ENCODE measurements at places on chromosomes 2 and 18.

DNA sequence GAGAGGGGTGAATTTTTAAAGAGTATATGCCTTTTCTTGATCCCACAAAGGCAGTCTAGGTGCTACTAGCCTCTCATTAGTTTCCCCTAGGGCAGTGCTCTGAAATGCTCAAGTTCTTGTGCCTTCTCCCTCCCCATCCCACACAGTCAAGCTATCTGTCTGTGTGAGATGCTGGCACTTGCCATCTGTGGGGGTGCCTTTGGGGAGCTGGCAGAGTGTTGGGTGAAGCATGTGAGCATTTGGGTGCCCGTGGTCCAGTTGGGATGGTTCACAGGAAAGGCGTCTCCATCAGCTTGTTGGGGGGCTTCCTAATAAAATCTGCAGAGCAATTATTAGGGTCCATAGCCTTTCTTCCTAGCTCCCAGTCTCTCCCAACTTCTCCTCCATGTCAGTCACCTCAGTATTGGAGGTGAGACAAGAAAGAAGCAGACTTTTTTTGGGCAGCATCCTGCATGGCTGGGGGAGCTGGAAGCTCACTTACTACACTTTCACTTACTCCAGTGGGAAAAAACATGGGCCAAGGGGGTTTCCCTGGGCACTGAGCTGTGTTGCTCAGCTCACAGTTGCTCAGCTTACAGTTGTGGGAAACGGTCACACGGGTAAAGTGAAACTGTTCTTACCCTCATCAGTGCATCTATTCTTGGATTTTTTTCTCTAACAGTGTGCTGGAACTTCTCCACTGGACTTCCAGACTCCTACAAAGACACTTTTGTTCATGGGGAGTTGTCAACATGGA lies 29.3 kb downstream of the COLEC11 start:
- no peak for DNase-seq

DNA sequence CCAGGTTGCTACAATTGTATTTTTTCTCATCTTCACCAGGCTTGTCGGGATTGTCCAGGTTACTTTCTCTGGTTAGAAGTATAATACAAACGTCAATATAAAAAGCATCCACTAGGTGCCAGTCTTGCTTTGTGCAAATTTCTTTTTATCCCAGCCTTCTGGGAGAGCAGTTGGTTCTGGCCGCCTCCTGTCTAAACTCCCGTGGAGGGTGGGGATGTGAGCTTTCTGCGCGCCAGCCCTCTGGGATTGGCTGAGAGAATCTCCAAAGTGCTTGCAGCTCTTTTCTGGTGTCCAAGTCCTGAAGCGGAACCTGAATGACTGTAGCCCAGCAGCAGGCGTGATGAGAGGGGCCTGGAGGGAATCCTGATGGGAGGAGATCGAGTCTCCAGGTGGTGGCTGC lies 22.4 kb upstream of the TOGARAM2 start:
- DNase-seq: peak; percentile 62

DNA sequence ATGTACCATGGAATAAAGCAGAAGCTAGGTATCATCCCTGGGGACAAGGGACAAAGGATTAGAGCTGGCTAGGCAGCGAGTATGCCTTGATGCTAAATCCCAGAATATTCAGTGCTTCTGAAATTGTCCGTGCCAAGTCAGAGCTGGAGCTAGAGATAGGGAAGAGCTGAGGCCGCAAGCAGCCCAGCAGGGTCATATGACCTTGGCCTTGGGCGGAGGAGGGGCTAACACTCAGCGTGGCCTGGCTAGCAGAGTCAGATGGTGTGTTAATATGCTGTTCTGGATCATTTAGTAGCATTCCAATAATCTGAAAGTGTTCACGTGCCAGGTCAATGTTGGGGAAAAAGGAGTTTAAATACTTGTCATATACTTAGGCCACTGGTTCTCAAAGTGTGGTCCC lies 374.8 kb downstream of the CLIP4 start:
- no peak for DNase-seq

GRCh38 chr18:13762690-13763439 lies 36.4 kb downstream of the RNMT start:
- no peak for DNase-seq

- no peak for DNase-seq
Measured at GRCh38 chr2:233824373-233824772, 30.0 kb downstream of the HJURP start.

DNA sequence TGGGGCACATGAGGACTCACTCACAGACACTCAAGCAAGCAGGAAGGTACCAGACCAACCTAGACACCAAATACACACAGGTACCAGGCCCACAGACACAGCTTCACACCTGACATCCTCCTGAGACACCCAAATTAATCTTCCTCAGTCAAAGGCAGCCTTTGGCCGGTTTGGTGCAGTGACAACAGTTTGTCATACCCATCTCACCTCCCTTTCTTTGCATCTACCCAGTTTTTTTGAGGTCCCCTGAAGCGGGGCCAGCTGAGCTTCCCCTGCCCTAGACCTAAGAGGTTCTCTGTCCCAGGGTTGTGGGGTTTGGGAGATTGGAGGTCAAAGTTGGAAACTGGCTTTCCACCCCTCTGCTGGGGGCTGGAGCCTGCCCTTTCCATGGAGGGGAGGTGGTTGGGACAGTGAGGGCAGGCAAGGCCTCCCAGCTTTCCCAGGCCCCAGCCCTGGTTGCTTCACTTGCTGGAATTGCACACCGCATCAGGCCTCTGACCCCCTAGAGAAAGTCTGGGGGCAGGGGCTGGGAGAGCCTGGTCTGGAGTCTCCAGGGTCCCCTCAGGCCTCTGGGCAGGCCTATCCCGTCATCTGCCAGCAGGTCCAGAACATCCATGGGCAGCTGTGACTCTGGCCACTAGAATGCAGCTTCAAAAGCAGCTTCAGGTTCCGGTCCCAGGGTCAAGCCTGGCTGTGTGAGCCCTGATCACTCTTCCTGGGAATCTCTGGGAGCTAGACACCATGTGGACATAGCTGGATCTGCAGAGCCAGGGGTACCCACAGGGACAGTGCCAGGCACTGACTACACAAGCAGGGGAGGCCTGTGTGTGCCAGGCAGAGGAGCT lies 12.5 kb upstream of the TEX261 start:
- DNase-seq: no peak

DNA sequence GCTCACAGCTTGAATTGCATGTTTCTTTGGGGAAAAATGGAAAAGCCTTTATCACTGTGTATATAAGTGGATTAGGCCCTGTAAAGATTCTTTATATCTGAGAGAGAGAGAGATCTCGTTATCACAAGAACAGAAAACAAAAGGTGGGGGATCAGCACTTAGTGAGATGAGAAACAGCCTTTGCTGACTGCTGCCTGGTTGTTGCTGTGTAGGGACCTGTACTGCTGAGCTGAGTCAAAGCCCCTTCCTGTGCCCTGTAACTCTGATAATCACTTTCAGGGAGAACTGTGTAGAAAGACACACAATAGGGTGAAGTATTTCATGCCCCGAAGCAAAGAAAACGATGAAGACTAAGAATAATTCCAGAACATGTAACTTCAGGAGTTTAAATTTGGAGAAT lies 30.6 kb upstream of the FAM237A start:
- no peak for DNase-seq

- no peak for DNase-seq
Measured at GRCh38 chr2:152015552-152015951, 83.3 kb downstream of the CACNB4 start.

- DNase-seq: no peak
Measured at GRCh38 chr18:44548291-44549221, 132.1 kb upstream of the SETBP1 start.

DNA sequence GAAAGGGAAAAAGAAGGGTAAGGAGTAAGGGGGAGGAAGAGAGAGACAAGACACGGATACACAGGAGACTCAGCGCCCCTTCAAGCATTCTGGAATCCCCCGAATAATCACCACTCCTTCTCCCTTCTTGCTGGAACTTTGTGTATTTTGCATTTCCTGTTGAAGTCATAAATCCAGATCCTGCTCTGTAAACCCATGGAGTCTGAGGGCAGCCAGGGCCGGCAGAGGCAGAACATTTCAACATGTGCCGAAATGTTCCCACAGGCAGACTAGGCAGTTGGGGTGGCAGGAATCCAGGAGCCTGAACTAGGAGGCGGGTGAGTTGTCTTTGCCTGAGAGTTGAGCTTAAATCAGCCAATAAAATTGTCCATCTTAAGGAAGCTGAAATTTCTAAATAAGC lies 193.1 kb downstream of the SH3RF3 start:
- DNase-seq: no peak

GRCh38 chr18:6219116-6219717 lies 195.5 kb downstream of the L3MBTL4 start:
- peak; percentile 52 for DNase-seq

DNA sequence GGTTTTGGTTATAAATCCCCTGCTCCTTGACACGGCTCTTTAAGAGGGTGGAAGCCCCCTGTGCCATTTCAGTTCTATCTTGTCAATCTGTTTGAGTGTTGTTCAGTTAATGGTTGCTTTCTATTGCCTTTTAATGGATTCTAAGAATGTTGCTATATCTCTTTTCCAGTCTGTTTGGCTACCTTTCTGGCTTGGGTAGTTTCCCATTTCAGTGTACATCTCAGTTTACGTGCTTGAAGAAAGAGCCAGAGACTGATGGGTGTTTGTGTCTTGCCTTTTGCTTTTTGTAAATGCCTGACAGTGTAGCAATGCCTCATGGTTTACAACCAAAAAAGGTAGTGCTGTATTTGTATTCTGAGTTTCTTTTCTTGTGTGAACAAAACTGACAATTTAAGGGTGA lies 45.3 kb downstream of the SPATS2L start:
- no peak for DNase-seq

GRCh38 chr18:22683786-22684185 lies 249.3 kb upstream of the RBBP8 start:
- no peak for DNase-seq

- DNase-seq: no peak
Measured at GRCh38 chr2:207416111-207416510, 113.7 kb upstream of the CREB1 start.

DNA sequence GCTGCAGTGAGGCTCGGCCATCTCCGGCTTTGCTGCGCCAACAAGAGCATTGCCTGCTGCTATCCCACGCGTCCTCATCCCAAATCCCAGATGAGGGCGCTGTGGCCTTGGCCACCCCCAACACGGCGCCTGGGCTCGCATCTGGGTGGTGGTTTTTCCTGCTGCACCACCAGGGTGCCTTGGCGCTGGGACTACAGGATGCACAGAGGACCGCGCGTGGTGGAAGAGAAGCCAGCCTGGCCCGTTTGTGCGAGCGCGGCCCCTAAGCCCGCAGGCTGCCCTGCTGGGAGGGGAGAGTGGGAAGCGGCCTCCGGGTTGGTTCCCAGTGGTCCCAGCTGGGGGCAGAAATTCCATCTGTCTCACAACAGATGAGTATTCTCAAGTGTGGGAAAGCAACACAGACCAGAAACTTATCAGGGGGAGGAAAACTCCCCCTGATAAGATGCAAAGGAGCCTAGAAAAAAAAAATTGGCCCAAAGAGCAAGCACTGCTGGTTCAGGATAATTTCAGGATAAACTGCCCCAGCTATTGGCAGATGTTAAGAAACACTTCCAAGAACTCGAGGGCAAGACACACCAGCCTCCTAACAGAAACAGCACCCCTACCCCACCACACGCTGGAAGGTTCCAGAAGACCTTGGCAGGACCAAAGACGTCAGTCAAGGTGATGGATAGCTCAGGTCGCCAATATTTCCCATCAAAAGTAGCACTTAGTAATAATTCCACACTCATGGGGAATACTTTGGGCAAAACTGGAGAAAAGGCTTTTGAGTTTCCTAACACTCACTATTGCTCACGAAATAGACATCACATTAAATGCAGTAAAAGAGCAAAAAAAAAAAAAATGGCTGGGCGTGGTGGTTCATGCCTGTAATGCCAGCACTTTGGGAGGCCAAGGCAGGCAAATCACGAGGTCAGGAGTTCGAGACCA lies 152.1 kb downstream of the PXDN start:
- DNase-seq: no peak

GRCh38 chr2:223264541-223265193 lies 212.7 kb downstream of the KCNE4 start:
- DNase-seq: no peak

GRCh38 chr2:62462211-62462610 lies 43.8 kb downstream of the TMEM17 start:
- DNase-seq: no peak

GRCh38 chr18:35289293-35289692 lies 736 bp downstream of the ZSCAN30 start:
- no peak for DNase-seq

DNA sequence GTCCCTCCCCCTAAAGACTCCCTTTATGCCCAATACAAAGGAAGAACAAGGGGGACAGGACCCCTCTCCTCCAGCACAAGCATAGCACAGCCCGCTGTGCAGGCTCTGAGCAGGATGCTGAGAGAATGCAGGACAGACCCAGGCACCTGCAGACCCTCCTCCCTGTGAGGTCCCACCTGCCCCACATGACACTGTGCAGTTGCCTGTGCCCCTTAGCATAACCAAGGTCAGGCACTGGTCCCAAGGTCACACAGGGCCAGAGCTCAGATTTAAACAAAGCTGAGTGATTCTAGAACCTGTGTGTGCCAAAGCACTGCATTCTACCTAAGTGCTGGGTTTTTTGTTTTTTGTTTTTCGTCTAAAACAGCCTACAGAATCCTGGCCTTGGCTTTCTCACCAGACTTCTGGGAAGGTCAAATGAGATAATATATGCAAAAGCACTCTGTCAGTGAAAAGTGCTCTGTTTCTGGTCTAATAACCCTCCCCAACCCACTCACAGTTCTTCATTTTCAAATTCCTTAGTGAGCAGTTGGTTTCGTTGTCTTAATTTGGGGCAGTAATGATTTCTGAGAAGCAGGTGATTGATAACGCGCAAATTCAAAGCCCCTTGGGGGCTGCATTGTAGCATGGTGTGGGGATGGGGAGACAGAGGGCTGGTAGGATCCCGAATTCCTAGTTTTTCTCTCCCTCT lies 125.7 kb downstream of the KCTD1 start:
- DNase-seq: no peak

GRCh38 chr2:74399785-74400184 lies 19.7 kb upstream of the DCTN1 start:
- peak; percentile 37 for DNase-seq

- DNase-seq: no peak
Measured at GRCh38 chr2:654896-655295, 22.3 kb downstream of the TMEM18 start.

GRCh38 chr18:3179430-3180089 lies 40.2 kb downstream of the MYOM1 start:
- no peak for DNase-seq

DNA sequence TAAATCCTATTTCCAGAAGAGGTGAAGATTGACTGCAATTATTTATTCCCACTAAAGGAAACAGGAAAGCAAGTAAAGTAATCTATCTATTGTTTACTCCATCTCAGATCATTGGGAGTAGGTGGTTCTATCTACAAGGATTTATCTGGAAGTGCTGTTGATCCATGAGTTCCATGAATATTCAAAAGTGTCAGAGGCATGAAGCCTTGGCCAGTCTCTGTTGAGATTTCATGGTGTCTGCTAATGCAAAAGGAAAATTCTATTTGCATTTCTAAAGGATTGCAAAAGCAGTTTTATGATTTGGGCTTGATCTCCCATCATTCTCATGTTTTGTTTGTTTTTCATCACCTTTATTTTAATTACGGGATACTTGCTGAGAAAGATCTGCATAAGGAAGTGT lies 102.4 kb upstream of the ST6GAL2 start:
- no peak for DNase-seq
